ENCODE measurements at places on chromosomes 4 and X. TPM values are rescaled to one million over a fixed set of nuclear protein-coding genes. Genes with fewer than 3 reads are reported as not detected.
A peak's percentile ranks its signal among the peaks of the same experiment; 100 is the strongest.

DNA sequence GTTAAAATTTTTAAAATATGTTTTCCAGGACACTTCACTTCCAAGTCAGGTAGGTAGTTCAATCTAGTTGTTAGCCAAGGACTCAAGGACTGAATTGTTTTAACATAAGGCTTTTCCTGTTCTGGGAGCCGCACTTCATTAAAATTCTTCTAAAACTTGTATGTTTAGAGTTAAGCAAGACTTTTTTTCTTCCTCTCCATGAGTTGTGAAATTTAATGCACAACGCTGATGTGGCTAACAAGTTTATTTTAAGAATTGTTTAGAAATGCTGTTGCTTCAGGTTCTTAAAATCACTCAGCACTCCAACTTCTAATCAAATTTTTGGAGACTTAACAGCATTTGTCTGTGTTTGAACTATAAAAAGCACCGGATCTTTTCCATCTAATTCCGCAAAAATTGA lies 49.7 kb downstream of the XIAP start:
- no peak for DNase-seq

DNA sequence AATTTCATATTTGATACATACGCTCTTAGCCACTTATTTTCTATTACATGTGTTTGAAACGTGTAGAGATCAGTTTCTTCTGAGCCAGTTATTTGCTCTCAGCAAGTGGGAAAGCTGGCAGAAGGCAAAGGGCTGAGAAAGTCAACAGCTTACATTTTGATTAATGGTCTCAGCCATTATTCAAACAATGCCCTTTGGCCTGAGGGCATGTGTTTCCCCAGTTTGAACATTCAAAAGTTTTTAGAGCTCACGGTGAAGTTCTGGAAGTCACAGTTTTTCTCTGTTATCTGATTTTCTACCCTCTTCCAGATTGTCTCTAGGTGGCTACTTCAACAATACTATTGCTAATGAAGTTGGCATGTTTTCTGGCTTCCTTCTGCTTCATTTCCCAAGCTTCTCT lies 591.8 kb upstream of the CPEB2 start:
- no peak for DNase-seq

GRCh38 chr4:55635741-55636655 lies at the start of gene NMU:
Gene NMU (minus strand): TSS chr4:55636298. CDS start chr4:55636192, 106 bp downstream.
- DNase-seq, result peak; percentile 78

- no peak for DNase-seq
Measured at GRCh38 chr4:70589785-70590184, 2.3 kb upstream of the AMBN start.

DNA sequence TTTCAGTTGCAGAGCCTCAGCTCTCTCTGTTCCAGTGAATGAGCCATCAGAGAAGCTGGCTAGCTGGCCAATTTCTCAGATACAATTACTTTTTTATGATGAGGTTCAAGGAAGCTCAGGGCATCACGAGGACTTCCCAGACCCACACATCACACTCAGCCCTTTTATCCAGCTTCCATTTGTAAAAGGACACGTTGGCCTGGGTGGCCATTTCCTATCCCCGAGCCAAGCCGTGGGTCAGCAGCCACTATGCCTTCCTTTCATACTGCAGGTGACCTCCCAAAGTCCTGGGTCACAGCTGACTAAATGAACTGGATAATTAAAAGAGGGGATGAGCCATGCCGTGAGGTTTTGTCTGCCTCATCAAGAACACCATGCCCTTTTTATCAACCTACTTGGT lies 236.9 kb upstream of the PPARGC1A start:
- no peak for DNase-seq

GRCh38 chr4:16524911-16525554 lies 298.8 kb upstream of the TAPT1 start:
- DNase-seq, result no peak

GRCh38 chr4:182207830-182208396 lies 35.3 kb upstream of the TENM3 start:
- no peak for DNase-seq

DNA sequence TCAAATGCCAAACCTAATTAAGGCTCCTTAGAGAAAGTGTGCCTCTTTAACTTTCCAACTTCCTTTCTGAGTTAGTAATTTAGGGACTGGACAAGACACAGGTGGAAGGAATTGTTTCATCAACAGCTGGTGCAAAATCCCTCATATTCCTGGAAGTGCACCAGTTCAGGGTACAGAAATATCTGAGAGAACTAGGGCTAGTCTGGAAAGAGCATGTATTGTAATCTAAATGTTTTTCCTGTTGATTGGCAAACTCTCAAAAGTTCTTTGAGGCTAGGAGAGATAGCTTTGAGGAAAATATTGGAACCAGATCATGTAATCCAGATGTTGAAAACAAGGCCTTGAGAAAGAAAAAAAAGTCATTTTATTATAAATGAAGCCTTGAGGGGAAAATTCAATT lies 98.1 kb upstream of the C1GALT1C1 start:
- no peak for DNase-seq

GRCh38 chrX:18170910-18171309 lies 49.8 kb downstream of the BEND2 start:
- DNase-seq, result no peak

GRCh38 chrX:66018585-66019309 lies 21.1 kb downstream of the VSIG4 start:
- DNase-seq, result no peak

DNA sequence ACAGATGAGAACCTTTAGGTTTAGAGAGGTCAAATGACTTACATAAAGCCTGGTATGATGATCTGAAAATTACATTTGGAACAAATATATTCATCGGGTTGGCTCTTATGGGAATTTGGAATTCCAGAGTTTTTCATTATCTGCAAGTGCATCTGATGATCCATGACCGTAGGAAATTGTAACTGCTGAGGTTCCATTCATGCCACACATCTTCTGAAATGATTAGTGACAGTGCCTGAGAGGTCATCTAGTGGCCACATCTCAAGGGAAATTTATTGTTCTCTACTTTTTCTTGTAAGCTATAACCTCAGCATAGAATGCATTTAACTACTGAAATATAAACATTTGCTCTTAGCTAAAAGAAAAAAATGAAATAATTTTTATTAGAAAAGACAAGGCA lies 105.8 kb upstream of the NWD2 start:
- no peak for DNase-seq

- no peak for DNase-seq
Measured at GRCh38 chrX:140151316-140151715, 186.0 kb upstream of the CXorf66 start.

GRCh38 chr4:13349096-13349495 lies 135.0 kb downstream of the RAB28 start:
- no peak for DNase-seq

GRCh38 chrX:97882306-97882705 lies 998.6 kb downstream of the RPA4 start:
- DNase-seq, result no peak

DNA sequence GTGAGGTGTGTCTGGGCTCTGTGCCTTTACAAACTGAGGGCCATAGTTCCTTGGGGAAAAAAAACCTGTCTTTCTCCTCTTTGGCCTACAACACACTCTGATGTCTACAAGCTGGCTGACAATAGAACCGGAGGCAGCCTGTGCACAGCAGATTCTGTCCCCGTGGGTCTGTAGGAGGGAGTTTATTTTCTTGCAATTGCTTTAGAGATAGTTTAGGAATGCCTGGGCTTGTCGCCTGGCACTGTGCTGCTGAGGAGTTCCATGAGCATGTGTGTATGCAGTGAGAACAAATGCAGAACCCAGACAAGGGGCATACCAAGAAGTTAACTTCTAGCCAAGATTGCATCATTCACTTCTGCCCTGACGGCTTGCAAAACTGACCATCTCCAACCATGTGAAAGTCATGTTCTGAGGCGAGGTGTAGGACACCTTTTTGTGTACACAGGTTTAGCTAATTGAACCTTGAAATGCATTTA lies 54.1 kb downstream of the CCNI start:
- DNase-seq, result no peak

- no peak for DNase-seq
Measured at GRCh38 chr4:24765376-24765988, 29.9 kb upstream of the SOD3 start.

- DNase-seq, result no peak
Measured at GRCh38 chr4:37139987-37140386, 104.6 kb upstream of the NWD2 start.

DNA sequence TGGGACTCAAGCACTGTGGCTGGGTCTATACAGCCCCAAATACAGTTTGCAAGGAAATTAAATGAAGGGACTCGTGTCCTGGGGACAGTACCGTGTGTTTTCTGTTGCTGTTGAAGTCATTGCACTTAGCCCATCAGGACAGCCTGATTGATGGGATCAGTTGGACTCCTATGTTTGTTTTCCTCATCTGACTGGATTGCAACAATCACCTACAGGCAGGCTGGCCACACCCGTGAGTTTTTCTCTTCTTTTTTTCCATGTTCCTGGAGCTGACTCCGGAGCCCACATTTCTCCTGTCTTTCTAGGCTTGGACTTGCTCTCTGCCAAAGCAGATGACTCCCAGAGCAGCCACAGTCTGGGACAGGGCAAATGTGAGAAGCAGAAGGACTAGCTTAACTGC lies 38.1 kb downstream of the RTL9 start:
- no peak for DNase-seq

GRCh38 chr4:7668826-7669225 lies 234.1 kb upstream of the PSAPL1 start:
- DNase-seq, result no peak

DNA sequence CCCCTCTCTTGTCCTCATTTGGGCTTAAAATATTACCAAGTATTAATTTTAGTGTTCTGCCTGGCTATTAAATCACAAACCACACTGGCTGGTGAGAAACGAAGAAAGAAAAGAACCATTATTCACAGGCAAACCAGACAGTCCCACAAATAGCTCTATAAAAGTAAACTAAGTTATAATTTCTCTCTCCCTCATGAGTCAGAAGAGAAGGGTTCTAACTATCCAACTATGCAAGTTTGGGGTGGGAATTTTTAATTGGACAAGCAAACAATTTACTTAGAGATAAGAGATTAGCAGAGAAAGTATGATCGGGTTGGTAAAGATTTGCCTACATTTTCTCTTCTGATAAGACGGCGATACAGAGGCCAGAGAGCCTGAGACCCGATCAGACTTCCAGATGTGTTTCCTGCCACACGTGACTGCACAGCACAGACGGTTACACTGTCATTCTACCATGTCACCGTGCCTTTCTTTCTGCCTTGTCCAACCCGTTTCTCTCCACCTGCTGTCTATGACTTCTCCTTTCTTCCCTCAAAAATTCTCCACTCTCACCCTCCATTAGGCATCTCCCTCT lies 52.3 kb downstream of the MEPE start:
- DNase-seq, result no peak

DNA sequence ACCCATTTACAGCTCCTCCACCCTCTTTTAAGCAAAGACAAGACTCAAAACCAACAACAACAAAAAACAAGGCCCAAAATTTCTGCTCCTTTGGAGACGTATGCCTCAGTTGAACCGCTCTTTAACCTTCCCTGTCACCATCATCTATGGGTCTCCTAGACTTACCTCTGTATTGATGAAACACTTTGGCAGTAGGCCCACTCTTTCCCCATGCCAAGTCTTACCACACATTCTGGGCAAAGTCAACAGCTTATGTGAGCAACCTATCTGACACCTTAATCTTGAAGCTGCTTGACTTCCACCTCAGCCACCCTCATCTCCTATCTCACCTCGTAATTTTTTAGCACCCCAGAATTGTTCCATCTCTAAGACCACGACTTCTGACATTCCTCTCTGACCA lies 99.7 kb upstream of the CXorf66 start:
- DNase-seq, result no peak

GRCh38 chr4:81214881-81215868 lies at the start of gene PRKG2:
Gene PRKG2 (minus strand): TSS chr4:81215222. CDS start chr4:81205047, 10,175 bp downstream.
- peak; percentile 54 for DNase-seq

GRCh38 chrX:39779952-39780783 lies 317.6 kb downstream of the BCOR start:
- no peak for DNase-seq

DNA sequence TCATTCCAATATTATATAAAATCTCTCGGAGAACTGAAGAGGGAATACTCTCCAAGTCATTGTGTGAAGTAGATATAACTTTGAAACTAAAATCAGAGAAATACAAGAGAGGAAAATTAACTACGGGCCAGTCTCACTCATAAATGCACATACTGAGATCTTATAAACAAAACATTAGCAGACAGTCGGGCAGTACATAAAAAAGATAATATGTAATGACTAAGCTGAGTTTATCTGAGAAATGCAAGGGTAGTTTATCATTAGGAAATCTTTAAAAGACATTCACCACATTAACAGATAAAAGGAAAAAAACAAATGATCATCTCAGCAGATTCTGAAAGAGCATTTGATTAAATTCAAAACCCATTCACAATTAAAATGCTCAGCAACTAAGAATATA lies 116.7 kb downstream of the NYX start:
- DNase-seq, result no peak

GRCh38 chrX:95953564-95953963 lies 731.1 kb upstream of the DIAPH2 start:
- no peak for DNase-seq

- peak; percentile 98 for DNase-seq
Measured at GRCh38 chr4:74157561-74158465, at the start of gene MTHFD2L. Gene MTHFD2L (plus strand): TSS chr4:74158118. CDS start chr4:74158139, 21 bp downstream.

DNA sequence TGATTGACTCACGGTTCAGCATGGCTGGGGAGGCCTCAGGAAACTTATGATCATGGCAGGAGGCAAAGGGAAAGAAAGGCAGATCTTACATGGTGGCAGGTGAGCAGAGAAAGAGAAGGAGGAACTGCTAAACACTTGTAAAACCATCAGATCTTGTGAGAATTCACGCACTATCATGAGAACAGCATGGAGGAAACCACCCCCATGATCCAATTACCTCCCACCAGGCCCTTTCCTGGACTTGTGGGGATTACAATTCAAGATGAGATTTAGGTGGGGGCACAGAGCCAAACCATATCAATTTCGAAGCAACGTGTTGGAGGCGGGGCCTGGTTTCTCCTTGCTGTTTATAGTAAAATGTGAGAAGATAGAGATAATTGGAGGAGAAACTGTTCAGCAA lies 167.4 kb downstream of the GABRB1 start:
- DNase-seq, result no peak

DNA sequence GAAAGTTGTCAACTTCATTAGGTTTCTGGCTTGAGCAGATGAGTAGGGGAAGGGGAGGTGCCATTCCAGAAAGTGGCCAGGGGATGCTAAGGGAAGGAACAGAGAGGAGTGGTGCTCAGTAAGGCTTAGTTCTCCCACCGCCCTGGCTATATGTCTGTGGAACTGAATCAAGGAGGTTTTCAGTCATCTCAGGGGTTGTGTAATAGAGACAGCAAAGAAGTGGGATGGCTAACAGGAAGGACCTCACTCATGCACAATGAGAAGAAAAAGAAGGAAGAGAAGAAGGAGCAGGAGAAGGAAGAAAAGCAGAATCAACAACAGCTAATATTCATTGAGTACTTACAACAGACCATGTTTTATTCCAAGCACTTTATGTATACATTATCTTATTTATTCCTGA lies 368.7 kb downstream of the MID1IP1 start:
- no peak for DNase-seq

Gene MBNL3
- 24.3 TPM for total RNA-seq

Gene GPR143
- 0.47 TPM for total RNA-seq

Gene NDNF
- total RNA-seq, result 108 TPM

Gene SLC16A2
- 7.2 TPM for total RNA-seq

Gene MAGEA9
- not detected for total RNA-seq

Gene FAM47E
- total RNA-seq, result 6.4 TPM

Gene NWD2
- not detected for total RNA-seq

Gene CCNA2
- total RNA-seq, result 2.2 TPM

Gene PHEX
- 2.7 TPM for total RNA-seq

Gene MAGEA2
- not detected for total RNA-seq

Gene PDLIM3
- total RNA-seq, result 18.4 TPM

Gene PITX2
- not detected for total RNA-seq

Gene USP17L29
- total RNA-seq, result not detected

Gene PLRG1
- total RNA-seq, result 55.7 TPM

Gene SLITRK4
- 0.74 TPM for total RNA-seq

Gene HERC6
- 15.8 TPM for total RNA-seq

Gene PFKFB1
- total RNA-seq, result 0.27 TPM
